Naive thymus-derived CD4-positive, alpha-beta T cell (primary cell): ENCODE measurements at places on chromosomes 5 and 9. TPM values are rescaled to one million over a fixed set of nuclear protein-coding genes. Genes with fewer than 3 reads are reported as not detected.

DNA sequence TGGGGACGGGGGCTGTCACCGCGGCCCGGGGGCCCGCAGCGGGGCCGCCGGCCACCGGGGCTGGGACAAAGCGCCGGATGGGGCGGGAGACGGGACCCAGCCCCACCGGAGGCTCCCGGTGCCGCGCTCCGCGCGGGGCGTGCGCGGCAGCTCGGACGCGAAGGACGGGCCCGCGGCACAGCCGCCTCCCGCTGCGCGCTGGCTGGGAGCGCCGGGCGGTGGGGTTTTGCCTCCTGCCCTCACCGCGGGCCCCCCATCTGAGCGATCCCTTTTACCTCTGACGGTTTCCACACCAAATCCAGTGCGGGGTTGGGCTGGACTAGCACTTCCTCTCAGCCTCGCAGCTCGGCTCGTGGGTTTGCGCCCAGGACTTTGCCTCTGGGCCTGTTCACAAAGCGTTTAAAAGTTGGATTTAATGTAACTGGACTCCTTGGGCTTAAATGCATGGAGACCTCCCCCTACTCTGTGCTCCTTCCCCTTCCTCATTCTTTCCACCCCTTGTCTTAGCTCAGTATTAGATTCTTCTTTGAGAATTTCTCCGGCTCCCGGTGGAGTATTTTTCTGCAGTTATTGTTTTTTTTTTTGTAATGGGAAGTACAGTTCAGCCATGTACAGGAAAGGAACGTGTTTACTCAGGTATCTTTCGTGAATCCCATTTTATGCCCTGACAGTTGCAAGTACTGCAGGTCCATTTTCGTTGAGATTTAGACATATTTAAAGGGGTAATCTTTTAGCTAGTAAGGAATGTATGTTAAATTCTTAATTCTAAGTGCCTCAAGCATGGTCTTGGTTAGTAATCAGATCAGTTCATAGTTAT lies 691 bp downstream of the FCHO2 start:
- H3K4me1 ChIP-seq: peaks cover 12% of the 10 kb centered on the region
- no peaks in the 10 kb centered on the region for H3K36me3 ChIP-seq
- H3K4me3 ChIP-seq: peak overlapping the region; percentile 85
- H3K27me3 ChIP-seq: peaks cover 4% of the 10 kb centered on the region

DNA sequence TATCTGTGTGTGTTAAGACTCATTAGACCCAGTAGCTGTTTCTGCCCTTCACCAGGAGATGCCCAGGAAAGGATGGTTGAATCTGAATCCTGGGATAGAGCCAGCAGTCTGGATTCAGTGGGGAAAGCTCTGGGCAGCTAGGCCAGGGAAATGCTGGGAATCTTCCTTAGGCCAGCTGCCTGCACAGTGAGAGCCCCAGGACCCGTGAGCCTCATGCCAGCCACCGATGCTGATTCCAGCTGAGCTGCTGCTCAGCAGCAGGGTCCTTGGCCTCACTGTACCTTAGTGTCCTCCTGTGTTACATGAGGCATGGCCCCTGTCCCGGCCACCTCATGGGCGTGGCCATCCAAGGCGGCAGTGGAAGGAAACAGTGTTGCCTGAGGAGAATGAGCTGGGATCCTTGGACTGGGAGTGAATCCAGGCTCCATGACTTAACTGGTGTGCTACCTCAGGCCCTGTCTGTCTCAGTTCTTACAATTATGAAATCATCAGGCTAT lies 87.1 kb downstream of the AMBP start:
- no peaks in the 10 kb centered on the region for H3K36me3 ChIP-seq
- H3K27ac ChIP-seq: no peak overlapping the region
- H3K27me3 ChIP-seq: no peaks in the 10 kb centered on the region
- no peaks in the 10 kb centered on the region for H3K4me1 ChIP-seq
- no peak overlapping the region for H3K4me3 ChIP-seq

- H3K27ac ChIP-seq: no peak overlapping the region
- H3K27me3 ChIP-seq: no peaks in the 10 kb centered on the region
- no peak overlapping the region for H3K4me3 ChIP-seq
- H3K36me3 ChIP-seq: no peaks in the 10 kb centered on the region
These were observed 161.2 kb downstream of the MPDZ start for GRCh38 chr9:13118313-13118712.

The PCDHA10 gene
- not detected for total RNA-seq

The PJA2 gene
- 86.2 TPM for total RNA-seq

The ZER1 gene
- total RNA-seq: 22.7 and 23.9 TPM in 2 replicates

GRCh38 chr5:43638546-43638945 lies 35.6 kb downstream of the NNT start:
- H3K27ac ChIP-seq: no peak overlapping the region
- H3K4me1 ChIP-seq: no peaks in the 10 kb centered on the region
- no peaks in the 10 kb centered on the region for H3K36me3 ChIP-seq

GRCh38 chr5:56200971-56201666 lies 32.0 kb downstream of the ANKRD55 start:
- H3K4me1 ChIP-seq: no peaks in the 10 kb centered on the region
- H3K4me3 ChIP-seq: no peak overlapping the region
- no peak overlapping the region for H3K27ac ChIP-seq
- peak; percentile 65 for DNase-seq
- no peaks in the 10 kb centered on the region for H3K27me3 ChIP-seq

The ST8SIA4 gene
- 53.7 and 54.5 TPM in 2 replicates for total RNA-seq

DNA sequence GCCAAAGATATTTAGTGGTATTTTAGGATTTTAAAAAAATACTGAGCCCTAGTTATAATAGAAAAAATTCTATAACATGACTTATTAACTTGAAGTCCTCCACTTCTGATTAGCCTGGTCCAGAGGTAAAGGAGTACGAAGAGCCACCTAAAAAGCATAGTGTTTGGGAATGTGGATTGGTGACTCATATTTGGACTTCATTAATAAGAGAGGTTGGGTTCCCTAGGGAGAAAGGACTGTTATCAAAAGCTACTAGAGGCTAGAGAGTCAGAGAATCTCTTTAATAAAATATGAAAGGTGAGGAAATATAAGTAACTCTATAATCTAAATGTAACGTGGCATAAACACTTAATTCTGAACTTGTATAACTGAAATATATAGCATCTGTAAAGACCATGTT lies 180.7 kb upstream of the TARS1 start:
- DNase-seq: no peak
- H3K4me1 ChIP-seq: no peaks in the 10 kb centered on the region
- no peaks in the 10 kb centered on the region for H3K27me3 ChIP-seq

DNA sequence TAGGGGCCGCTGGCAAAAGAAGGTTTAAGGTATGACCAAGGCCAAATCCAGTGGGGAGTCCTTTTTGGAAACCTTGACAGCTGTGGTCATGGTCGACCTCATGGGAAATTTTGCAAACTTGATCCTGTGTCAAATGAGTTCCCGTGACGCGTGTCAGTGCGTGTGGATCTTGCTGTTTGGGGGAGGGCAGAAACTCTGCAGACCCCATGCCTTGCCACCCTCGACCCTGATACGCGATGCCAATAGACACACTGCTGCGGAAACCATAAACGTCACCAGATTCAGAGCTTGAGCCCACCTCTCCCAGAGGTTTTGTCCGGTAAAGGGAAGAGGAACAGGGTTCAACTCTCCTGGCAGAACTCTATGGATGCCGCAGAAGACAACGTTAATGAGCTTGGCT lies 104.7 kb downstream of the ADAMTS2 start:
- no peaks in the 10 kb centered on the region for H3K27me3 ChIP-seq
- no peaks in the 10 kb centered on the region for H3K4me1 ChIP-seq
- no peak overlapping the region for H3K4me3 ChIP-seq
- H3K27ac ChIP-seq: no peak overlapping the region
- H3K36me3 ChIP-seq: no peaks in the 10 kb centered on the region

DNA sequence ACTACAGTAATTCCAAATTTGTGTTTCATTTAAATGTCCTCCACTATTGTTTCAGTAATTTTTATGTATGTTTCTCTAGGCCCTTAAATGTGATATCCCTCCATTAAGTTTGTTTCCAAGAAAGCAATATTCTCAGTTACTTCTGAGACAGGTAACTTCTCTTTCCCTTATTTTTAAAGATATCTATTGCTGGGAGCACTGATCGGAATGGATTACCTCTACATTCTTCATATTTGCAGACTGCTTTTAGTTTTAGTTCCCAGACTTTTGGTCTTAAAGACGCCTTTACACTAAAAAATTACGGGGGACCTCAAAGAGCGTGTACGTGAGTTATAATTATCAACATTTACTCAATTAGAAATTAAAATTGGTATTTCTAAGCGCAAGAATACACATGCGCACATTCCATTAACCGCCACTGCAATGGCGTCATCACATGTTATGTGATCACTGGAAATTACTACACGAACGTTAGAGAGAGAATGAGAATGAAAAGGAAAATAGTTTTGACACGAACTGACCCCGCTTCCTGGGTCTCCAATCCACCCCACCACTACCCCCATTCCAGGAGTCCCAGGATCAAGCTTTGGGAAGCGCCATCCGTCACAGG lies 519 bp upstream of the RAD50 start:
- no peaks in the 10 kb centered on the region for H3K36me3 ChIP-seq
- no peak for DNase-seq
- no peaks in the 10 kb centered on the region for H3K27me3 ChIP-seq
- peaks cover 5% of the 10 kb centered on the region for H3K4me1 ChIP-seq
- H3K4me3 ChIP-seq: peak overlapping the region; percentile 78

The SHISAL2B gene
- total RNA-seq: not detected

DNA sequence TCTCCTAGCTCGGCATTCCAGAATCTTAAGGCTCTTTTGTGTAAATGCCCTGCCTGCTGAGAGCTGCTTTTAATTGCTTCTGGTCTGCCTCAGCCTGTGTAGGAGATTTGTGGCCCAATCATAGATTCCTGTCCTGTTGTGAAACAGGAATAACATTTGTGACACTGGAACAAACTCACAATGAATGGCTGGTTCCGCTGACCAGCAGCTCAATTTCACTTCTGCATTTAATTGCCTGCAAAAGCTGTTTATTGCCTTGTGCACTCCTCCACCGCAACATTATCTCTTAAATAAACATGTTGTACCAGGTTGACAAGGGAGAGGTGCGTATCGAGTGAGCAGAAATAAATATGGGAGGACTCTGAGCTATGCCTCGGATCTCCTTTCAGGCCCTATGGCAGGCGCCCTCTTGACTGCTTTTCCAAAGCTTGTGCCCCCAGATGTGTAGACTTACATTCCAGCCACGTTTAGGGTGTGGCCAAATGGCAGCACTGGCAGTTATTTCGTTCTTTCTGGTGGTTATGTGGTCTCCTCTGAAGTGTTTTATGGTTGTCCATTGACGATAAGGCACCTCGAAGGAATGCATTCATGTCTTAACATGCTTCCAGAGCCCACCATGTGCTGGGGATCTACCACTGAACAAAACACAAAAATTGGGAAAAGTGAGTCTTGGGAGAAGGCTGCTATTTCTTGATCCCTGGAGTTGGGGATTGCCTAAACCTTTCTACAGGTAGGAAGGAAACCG lies 58.1 kb downstream of the DMRT1 start:
- no peaks in the 10 kb centered on the region for H3K36me3 ChIP-seq
- no peaks in the 10 kb centered on the region for H3K4me1 ChIP-seq
- DNase-seq: no peak
- H3K27ac ChIP-seq: no peak overlapping the region
- H3K4me3 ChIP-seq: no peak overlapping the region

- DNase-seq: no peak
- peak overlapping the region; percentile 59 for H3K4me3 ChIP-seq
- H3K36me3 ChIP-seq: peaks cover 4% of the 10 kb centered on the region
- H3K27ac ChIP-seq: peak overlapping the region; percentile 83
- H3K27me3 ChIP-seq: no peaks in the 10 kb centered on the region
These were observed 457 bp upstream of the IDNK start for GRCh38 chr9:83622433-83622938.

The AJM1 gene
- total RNA-seq: 5.6 TPM
